ENCODE measurements at places on chromosomes 11 and 22.

- DNase-seq: no peak
Observed at GRCh38 chr11:117923773-117924172, 5.4 kb downstream of the TMPRSS13 start.

DNA sequence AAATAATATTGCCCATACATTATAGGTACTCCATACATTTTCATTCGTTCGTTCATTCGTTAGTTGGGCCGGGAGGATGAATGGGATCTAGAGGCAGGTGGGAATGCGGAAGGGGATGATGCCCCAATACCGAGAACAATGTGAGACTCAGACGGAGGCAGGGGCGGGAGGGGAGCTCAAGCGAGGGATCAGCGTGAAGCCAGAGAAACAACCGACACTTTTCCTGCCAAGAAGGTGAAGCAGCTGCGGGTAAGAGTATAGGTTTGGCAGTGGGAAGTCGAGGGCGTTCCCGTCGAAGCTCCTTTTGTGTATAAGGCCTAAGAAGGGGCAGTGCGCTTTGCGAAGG, 1.1 kb upstream of the ARHGEF17 start:
- DNase-seq: peak; percentile 36

GRCh38 chr11:94513091-94513490, 830 bp downstream of the C11orf97 start:
- DNase-seq: no peak

GRCh38 chr11:122048401-122048800, 67.6 kb downstream of the BLID start:
- no peak for DNase-seq

GRCh38 chr11:15190611-15191010, 75.9 kb downstream of the INSC start:
- no peak for DNase-seq

GRCh38 chr11:46682773-46683752, 17.4 kb downstream of the ARHGAP1 start:
- DNase-seq: no peak

GRCh38 chr11:10392095-10393079, 62.7 kb upstream of the AMPD3 start:
- DNase-seq: no peak

DNA sequence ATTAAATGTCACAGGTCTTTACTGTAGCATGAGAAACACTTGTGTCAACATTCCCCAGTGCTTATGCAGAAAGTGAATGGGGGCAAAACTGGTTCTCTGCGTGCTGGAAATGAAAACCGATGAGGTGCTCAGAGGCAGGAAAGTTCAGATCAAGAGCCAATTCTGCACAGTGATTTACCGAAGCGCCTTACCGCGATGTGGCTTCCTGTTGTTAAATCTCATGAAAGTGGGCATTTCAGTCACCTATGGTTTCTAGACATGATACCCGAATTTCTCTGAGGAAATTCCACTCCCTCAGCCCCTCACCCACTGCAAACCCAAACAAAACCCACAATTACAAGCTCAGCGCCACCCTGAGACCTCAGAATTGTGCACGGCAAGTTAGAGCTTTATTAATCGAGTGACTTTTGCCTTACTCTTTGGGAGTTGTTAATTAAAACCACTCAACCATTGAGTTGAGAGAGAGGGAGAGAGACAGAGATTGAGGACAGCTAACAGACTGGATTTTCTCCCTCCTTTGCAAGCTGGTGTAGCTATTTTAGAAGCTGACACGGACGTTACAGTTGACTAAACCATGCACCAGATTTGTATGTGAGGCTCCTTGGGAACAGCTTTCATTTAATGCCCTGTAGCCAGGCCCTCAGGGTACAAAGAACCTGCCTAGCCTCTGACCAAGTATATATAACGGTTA, 196.4 kb downstream of the DBX1 start:
- DNase-seq: no peak

DNA sequence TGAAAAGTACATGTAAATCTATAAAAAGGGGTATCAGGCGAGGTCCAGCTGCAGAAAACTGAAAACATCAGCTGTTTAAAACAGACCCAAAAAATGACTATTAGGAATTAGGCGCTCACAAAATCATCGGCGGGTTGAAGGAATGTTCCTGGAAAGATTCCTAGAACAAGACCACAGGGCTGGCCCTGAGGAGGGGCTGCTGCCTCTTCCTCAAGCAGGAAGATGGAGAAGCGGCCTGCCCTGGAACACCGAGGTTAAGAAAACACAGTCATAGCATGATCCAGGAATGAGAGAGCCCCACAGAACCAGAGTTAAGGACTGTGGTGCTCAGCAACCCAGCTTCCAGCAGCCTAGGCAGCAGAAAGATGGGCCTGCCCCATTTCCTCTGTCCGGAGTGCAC, 78.4 kb downstream of the C11orf91 start:
- DNase-seq: no peak

- no peak for DNase-seq
Observed at GRCh38 chr11:92224407-92225124, at the start of gene FAT3. Gene FAT3 (plus strand): TSS chr11:92224818. CDS start chr11:92352113, 127,295 bp downstream.

DNA sequence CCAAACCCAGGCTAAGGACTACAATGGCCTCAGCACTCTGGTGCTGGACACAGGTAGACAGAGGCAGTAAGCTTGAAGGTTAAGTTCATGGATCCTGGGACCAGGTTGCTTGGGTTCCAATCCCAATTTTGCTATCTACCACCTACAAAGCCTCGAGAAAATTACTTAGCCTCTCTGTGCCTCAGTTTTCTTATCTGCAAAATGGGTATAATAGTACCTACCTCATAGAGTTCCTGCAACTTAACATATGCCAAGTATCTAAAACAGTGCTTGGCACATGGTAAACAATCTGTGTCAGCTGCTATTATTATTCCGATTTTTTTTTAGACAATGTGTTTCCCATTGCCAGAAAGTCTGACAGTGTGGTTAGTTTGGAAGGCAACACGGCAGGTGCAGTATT, 37.5 kb downstream of the SYN3 start:
- DNase-seq: no peak

DNA sequence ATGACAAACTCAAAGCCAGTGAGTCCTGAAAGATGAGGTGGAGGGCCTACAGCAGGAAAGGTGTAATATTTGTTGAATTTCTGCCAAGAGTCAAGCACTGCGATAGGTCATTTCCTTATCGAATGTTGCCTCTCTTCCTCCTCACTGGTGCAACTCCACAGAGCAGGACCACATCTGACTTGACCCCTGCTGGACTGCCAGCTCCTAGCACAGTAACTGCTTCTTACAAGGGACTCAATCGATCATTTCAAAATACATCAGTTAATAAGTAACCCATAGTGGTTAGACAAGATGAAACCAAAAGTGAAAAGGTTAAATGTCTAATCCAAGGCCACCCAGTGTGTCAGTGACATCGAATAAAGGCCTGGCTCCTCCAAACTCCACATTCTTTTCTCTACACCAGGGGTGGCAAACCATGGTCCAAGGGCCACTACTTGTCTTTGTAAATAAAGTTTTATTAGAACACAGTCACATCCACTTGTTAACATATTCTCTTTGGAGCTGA, 98.5 kb upstream of the CSNK2A3 start:
- DNase-seq: peak; percentile 19

DNA sequence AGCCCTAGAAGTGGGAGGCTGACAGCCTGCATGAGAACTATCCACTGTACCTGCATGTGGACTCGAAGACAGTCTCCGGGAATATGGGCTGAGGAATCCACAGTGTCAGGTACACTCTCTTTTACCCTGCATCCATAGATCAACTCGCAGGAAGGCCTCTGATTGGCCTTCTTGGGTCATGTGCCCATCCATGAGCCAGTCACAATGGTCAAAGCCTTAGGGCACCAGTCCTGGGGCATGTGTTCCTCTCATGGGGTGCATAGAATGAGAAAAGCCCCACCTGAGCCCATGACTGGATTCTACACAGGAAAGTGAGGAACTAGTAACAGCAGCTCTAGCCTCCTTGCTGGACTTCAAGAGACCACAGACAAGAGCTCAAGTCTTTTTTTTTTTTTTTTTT, 10.6 kb downstream of the ART1 start:
- no peak for DNase-seq

DNA sequence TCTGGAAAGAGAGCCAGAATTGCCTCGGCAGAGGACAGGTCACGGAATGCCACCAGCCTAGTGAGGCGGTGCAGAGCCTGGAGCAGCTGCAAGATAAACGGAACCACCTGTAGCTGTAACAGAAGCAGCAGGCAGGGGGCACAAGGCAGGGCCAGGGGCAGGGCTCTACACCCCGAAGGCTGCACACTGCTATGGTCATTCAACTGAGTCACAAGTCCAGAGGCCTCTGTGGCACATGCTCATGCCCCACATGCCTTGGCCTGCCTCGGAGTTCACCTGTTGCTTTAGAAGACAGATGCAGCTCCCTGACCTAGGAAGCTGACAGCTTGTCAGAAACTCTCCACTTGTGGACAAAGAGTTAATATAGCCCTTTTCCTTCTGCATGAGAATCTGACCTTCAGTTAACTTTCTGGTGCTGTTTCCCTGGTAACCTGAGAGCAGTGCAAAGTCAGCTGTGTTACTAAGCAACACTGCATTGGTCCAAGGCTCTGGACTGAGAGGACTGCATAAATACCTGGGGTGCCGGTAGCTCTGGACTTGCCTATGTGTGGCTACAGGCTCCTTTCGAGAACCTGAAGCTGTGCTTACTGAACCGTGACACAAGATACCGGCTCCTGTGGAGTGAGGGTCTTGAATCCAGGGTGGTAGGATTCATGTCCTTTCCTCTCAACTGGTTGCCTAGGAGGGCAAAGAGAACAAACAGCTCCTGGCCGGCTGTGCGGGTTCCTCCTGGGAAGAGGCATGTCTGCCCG, 10.5 kb downstream of the COMMD9 start:
- no peak for DNase-seq

GRCh38 chr11:35246745-35247144, 107.8 kb downstream of the CD44 start:
- no peak for DNase-seq

All from HuH-7.5 (cell line).